ENCODE measurements at places on chromosomes 13 and 19.

DNA sequence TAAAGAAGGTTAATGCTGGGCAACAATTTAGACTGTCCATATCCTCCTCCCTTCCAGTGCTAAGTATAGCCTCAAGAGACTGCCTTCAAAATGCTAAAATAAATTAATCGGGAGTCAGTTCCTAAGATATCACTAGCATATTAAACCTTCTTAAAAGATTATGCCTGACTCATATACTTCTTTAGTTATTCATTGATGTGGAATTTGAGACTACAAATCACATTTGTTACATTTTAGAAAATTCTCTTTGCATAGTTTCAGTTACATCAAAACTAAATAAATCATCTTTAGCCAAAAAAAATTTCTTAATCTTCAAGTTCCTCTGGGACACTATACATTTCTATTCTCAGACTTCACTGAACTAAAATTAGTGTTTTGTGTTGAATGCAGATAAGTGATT lies 769.1 kb downstream of the PCDH9 start:
- DNase-seq = no peak

DNA sequence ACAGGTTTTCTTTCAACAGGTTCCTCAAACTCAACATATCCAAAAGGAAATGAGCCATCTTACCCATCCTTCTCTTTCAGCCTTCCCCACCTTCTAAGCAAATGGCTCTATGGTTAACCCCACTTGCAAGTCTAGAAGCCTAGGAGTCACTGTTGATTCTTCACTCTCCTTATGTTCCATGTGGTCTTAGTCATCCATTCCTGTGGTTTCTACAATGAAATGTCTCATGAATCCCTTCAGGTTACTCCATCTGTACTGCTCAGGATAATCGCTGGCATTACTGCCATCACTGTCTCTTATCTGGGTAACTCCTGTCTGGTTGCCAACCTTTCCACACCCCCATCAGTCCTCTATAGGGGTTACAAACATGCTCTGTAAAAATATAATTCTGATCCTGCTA lies 381.3 kb downstream of the ENOX1 start:
- no peak for DNase-seq

- no peak for DNase-seq
These were observed 3.8 kb upstream of the UQCR11 start for GRCh38 chr19:1609103-1609396.

- DNase-seq = peak; percentile 83
These were observed 68.4 kb downstream of the SPATA13 start for GRCh38 chr13:24228852-24229458.

DNA sequence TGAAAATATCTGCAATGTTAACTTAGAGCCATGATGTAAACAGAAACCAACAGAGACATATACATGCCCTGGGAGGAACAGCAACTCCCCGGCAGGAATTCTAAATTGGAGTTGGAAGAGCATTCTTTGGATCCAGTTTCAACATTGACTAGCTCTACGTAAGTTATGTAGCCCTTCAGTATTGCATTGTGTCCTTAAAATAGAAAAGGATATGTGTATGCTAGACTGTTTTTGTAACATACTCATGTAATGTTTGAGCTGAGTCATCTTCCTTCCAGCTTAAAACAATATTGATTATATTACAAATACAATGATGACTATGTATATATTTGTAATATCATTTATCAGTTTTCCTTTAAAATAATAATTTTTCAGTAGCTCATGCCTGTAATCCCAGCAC lies 1422.2 kb upstream of the PCDH20 start:
- no peak for DNase-seq

DNA sequence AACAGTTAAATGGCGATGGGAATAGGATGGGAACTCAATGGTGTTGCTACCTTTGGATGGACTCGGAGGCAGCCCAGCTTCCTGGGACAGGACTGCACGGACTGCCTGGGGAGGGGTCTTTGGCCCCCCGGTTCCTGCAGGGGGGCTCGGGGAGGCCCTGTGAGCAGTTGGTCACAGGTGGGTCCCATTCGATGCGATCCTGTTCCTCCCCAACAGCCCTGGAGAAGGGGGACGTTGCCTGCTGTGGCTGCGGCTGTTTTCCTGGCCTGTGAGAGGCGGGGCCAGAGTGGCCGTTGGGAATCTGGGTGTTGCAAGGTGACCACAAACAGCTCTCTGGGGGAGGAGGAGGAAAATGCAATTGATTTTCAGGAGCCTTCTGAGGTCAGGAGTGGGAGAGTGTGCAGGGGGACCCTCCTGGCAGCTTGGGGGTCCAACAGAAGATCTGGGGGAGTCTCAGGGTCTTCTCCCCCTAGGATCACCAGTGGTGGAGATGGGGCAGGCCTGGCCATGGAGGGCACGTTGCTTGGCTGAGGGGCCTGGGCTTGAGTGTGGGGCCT lies 1.9 kb upstream of the PLPPR3 start:
- DNase-seq = no peak

DNA sequence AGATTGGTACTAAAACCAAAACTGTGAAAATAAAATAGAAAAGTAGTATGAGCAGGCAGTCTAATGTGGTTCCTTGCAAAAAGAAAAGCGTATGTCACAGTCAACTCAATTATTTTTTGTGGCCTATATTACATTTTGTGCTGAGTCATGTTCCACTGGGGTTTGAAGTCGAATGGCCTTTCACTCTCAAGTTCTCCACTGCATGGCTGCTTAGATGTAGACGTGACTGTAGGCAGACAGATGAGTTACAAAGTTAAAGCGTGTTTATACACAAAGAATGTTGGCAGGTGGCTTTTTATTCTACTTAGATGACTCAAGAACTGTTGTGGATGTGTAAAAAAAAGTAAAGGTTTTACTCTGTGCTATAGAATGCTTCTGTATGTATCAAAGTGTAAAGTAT lies 133.9 kb downstream of the SLITRK6 start:
- no peak for DNase-seq

DNA sequence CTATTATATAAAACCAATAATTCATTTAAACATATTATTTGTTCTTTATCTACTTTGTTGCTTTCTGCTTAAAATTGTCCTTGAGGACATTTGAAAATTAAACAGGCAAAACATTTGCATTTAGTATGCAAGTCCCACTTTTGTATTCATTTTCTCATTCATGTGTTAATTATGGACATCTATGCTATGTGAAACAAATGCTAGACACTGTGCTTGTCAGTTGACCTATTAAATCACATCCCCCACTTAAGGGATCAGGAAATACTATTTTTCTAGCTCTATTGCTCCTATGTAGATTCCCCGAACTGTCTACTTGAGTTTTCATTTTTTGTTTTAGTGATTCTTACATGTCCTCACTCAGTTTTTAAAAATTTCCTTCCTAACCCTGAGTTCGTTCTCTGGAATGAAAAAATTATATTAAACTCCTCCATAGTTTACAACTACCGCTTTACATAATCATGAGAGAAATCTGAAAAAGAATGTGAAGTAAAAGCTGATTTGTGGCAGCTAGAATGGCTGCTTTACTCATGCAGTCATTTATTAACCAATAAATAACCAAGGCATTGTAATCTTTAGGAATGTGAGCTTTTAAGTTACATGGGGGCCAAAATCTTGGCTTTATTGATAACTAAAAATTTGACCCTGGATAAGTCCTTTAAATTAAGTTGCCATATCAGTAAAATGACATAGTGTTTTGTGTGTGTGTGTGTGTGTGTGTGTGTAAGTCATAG lies 188.5 kb downstream of the LIG4 start:
- no peak for DNase-seq

- no peak for DNase-seq
These were observed 1255.6 kb downstream of the DIAPH3 start for GRCh38 chr13:58908019-58908679.

- no peak for DNase-seq
These were observed 49.1 kb downstream of the TBC1D4 start for GRCh38 chr13:75432811-75433244.

DNA sequence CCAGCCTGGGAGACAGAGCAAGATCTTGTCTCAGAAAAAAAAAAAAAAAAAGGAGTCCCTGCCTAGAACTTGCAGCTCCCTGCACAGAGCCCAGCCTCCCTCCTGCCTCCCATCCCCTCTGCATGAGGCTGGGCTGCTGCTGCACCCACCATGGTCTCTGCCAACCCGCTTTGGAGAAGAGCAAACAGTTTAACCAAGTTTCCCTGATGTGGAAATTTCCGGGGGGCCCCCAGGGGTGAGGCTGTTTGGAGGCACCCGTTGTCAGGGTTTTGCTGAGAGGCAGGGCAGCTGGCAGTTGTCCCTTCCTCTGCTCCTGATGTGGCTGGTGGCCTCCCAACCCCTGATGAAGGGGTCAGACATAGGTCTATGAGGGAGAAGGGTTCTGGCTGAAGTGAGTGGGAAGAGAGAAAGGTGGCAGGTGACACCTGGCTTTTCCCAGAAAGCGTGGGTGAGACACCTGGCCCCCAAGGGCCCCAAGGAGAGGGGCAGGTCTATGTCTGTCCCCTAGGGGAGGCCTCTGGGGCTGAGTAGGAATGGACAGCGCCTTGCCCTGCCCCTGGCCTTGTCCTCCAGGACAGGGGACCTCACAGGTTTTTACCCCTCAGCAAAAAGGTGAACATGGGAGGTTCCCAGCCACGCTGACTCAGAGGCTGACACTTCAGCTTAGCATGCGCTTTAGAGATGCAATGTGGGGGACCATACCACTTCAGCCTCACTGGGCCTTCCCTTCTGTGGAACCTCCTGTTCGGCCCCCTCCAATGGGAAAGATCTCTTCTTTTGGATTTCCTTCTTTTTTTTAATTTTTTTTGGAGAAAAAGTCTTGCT lies 5.5 kb downstream of the LRP3 start:
- no peak for DNase-seq

DNA sequence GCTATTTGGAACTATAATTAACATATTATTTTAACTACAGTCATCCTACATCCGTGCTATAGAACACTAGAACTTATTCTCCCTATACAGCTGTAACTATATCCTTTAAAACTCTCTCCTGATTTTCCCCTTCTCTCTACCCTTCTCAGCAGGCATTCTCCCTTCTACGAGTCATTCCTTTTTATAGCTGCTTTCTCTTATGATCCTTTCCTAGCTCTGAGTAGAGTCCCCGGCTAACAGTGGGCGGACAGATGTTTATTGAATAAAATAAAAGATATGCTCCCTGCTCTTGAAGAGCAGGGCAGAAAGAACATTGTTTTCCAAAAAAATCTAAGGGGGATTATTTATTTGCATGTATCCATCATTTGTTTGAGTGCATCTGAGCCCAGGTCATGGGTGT lies 246.5 kb upstream of the TMTC4 start:
- DNase-seq = no peak

- no peak for DNase-seq
These were observed 60.3 kb upstream of the STARD13 start for GRCh38 chr13:33345842-33346241.

DNA sequence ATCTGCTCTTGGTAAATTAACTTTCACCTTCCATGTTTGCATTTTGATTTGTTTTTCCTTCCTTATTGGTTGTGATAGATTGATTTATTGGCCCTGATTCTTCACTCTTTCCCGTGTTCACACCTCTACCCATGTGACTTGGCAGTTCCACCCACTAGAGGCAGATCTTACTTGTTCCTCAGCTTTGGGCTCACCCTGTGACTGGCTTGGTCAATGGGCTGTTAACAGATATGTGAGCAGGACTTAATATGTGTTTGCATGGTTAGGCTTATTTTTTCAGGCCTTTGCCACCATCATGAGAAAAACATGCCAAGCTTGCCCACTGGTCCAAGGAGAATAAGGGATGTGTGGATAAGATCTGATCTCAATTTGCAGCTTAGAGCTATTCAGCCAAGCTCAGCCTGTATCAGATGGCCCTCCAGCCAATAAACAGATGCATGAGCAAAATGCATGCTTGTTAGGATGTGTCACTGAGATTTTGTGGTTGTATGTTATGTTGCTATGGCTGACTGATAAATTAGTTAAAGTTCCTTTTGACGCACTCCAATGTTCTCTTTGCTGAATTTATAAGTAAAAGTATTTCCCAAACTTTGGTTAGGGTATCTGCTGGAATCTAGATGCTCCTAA lies 48.0 kb downstream of the RGCC start:
- no peak for DNase-seq

- no peak for DNase-seq
These were observed 662 bp downstream of the C5AR1 start for GRCh38 chr19:47310323-47310722.

- no peak for DNase-seq
These were observed 10.5 kb upstream of the SMG9 start for GRCh38 chr19:43765109-43765876.

GRCh38 chr13:24261566-24261965 lies 47.8 kb upstream of the C1QTNF9 start:
- no peak for DNase-seq

DNA sequence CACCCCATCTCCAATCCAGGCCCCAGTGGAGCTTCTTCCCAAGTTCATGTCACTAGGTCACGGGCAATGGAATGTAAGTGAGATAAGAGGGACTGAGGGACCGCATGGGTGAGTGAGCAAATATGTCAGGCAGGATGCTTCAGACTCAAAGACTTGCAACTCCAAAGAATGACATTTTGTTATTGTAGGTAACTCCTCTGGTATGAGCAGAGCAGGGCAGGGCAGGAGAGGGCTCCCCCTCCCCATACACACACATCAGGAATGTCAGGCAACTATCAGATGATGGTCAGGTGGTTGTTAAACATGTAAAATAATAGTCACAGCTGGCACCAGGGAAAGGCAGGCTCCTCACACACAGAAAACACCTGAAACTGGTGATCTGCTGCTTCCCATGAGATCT lies 10.6 kb downstream of the ERVV-2 start:
- DNase-seq = no peak

DNA sequence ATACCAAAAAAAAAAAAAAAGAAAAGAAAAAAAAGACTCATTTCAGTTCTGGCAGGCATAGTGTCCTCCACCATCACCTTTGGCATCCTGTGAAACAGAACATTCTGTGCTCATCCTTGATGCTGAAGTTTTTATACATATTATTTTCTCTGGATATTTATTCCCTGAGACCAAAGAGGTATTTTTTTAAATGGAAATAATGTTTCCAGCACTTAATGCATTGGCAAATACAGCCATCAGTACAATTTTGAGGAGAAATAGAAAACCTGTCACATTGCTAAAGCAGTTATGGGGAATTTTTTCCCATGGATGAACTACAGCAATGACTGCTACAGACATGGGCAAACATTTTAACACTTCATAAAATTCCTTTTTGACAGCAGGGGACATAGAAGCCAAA lies 312.4 kb downstream of the DNAJC15 start:
- no peak for DNase-seq

DNA sequence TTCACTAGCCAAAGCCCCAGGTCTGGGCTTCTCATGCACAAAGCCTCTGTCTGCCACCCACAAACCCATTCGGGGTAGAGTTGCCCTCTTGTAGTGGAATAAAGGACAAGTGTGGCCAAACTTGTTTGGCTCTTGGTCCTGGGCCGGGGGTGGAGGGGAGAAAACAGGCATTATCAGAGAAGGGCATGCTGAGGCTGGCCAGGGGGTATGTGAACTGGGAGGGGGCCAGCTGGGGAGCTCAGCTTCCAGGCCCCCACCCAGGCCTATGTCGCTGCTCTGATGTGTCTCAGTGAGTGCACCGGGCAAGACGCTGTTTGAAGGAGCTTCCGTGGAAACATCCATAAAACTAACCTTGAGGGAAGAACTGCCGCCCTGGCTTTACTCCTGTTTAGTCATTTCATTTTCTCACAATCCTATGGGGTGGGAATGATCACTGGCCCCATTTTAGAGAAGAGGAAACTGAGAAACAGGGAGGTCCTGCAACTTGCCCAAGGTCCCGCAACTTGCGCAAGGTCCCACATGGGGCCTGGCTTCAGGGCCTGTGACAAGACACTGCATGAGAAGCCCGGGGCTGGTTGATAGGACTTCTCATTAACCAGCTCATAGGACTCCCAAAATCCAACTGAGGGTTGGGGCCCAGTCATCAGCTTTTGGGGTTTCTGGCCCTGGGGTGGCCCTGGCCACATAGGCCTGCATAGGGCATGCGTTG lies 30.8 kb downstream of the CCNE1 start:
- DNase-seq = no peak
